ENCODE measurements at places on chromosomes 7 and 10. TPM values are rescaled to one million over a fixed set of nuclear protein-coding genes. Genes with fewer than 3 reads are reported as not detected.

GRCh38 chr10:8158193-8159071, 103.9 kb downstream of the GATA3 start:
- no peak for DNase-seq

DNA sequence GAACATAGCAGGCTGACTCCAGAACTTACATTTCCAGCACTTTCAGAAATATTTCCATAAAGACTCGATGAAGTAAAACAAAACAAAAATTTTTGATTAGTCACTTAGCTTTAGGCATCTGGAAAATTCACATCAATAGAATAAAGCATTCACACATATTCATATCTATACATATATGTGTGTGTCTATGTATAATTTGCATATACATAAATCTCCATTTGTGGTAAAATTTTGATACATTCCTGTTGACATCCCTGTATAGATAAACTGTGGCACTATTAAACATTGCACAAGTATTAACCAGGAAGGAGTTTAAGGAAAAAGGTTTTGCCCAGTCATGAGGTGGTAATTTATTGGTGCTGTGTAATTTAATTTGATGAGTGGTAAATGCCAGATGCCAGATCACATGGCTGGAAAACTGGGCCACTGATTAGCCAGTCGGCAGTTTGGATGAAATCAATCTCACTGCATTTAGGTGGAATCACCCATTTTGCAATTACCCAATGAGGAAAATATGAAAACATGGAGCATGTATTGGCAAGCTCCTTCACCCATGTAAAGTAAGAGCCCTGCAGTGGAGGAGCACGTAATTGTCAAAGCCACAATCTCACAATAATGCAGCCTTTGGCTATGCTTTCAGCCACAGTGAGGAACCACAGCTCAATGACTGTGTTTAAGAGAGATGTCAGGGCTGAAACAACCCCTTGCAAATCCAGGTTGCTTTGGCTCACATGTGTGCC, 294.6 kb downstream of the RNLS start:
- DNase-seq = no peak

- peak; percentile 52 for DNase-seq
Observed at GRCh38 chr7:76020031-76020714, 25.8 kb upstream of the TMEM120A start.

- DNase-seq = no peak
Observed at GRCh38 chr7:41738806-41739205, 35.9 kb upstream of the INHBA start.

- peak; percentile 87 for DNase-seq
Observed at GRCh38 chr7:105013816-105014692, at the start of gene KMT2E. Gene KMT2E (plus strand): TSS chr7:105014205. CDS start chr7:105040953, 26,748 bp downstream.

- DNase-seq = no peak
Observed at GRCh38 chr10:10598297-10598696, 419.4 kb upstream of the CELF2 start.

- DNase-seq = no peak
Observed at GRCh38 chr7:13743226-13743625, 246.2 kb downstream of the ETV1 start.

- DNase-seq = no peak
Observed at GRCh38 chr7:27102581-27103442, at the start of gene HOXA2. Gene HOXA2 (minus strand): TSS chr7:27102683. CDS start chr7:27102500, 183 bp downstream.

- DNase-seq = no peak
Observed at GRCh38 chr10:33094263-33095051, 136.4 kb upstream of the ITGB1 start.

- DNase-seq = no peak
Observed at GRCh38 chr10:72503241-72503640, 122.6 kb downstream of the MICU1 start.

- no peak for DNase-seq
Observed at GRCh38 chr10:88715517-88715916, 9.5 kb downstream of the LIPK start.

GRCh38 chr7:31102973-31103850, 51.1 kb downstream of the ADCYAP1R1 start:
- no peak for DNase-seq

DNA sequence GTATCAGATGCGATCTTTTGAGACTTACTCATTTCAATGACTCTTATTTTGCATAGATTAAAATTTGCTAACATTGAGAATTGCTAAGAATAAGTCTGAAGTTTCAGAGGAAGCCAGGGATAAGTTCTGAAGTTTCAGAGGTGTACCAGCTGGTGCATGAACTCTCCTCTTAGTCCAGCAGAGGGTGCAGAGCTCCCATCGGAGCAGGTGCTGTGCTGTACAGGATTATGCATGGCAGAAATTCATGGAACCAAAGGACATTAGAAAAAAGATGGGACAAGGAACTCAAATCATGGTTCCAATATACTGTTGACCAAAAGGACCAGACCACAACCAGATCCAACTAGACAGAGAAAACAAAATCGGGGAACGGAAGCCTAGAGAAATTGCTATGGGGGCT, 41.9 kb downstream of the MGAM2 start:
- DNase-seq = no peak

- DNase-seq = peak; percentile 1
Observed at GRCh38 chr7:129225206-129225930, 538 bp downstream of the AHCYL2 start.

DNA sequence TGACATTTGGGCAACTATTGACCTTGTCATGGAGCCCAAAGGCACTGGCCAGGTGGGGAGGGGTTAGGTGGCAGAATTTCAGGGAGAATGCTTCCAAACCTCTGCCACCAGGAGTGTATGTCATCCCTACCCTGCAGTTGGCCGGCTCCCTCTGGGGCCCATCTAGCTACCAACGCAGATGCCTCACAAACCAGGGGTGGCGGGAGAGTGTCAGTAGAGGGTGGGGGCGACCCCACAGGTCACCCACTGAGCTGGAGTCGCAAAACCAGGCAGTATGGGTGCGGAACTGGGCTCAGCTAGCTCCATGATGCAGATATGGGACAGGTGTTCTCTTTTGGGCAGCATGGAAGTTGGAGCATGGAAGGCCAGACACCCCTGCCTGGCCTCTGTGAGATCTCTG, 51.4 kb downstream of the FAM241B start:
- DNase-seq = no peak

DNA sequence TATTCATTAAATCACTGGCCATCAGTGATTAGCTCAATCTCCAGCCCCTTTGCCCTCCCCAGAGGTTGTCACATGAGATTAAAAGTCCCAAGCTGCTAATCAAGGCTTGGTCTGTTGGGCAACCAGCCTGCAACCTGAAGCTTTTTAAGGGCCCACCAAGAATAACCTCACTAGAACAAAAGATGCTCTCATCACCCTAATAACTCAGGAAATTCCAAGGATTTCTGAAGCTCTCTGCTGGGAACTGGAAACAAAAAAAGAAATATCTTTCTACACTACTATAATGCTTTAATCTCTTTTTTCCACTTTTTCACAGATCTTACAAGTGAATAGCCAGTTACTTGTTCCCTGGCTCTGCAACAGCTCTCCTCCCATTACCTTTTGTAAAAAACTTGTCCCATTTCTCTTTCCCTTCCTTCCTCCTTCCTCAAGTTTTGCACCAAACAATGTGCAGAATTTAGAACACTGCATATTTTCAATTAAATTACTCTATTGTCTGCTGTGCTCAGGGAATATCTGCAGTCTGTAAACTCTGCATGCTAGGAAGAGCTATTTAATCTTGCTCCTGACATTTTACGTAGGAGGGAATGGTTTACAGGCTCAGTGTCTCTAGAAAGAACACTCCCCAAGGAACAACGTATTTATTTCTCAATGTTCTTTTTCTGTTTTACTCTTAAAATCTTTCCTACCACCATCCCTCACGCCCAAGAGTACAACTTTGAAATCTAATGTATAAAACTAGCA, 169.1 kb downstream of the IMMP2L start:
- no peak for DNase-seq

GRCh38 chr10:97034301-97034700, 151.5 kb downstream of the SLIT1 start:
- no peak for DNase-seq

GRCh38 chr10:97220355-97220754, 34.6 kb upstream of the SLIT1 start:
- DNase-seq = no peak

- no peak for DNase-seq
Observed at GRCh38 chr10:74104480-74104879, 46.1 kb downstream of the AP3M1 start.

- no peak for DNase-seq
Observed at GRCh38 chr7:96708872-96709271, 774 bp downstream of the SEM1 start.

- no peak for DNase-seq
Observed at GRCh38 chr10:74063256-74063655, 65.3 kb downstream of the VCL start.

- DNase-seq = no peak
Observed at GRCh38 chr7:142838461-142839213, 16.2 kb upstream of the EPHB6 start.

DNA sequence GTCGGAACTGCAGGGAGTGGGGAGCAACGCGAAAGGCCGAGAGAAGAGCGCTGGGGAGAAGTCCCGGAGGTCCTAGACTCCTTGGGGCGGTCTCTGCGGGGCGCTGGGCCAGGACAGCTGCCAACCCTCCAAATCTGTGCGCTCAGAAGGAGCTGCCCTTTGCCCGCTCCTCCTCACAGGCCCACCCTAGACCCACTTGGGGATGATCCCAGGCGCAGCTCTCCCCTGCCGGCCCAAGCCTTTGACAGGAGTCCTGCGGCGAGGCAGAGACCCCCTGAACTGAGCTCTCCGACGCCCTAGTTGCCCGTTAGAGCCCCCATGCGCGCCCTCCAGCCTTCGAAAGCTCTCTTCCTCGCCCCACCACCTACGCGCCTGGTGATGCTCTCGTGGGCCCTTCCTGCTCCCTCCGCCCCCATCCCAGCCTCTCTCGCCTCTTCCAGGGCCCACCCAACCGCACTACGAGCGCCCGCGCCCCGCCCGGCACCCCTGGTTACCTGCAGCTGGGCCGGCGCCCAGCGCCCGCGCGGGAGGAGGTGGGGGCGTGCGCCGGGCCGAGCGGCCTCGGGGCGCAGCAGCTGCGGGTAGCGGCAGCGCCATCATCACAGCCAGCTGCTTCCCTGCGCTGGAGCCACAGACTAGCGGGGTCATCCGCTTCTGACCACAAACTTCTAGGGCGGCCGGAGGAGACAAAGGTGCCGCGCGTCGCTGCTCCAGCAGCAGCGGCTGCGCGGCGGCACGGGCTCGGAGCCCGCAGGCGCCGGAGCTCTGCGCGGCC, 353.4 kb downstream of the DNAJB6 start:
- DNase-seq = no peak

- no peak for DNase-seq
Observed at GRCh38 chr10:51000164-51000563, 74.1 kb upstream of the PRKG1 start.

DNA sequence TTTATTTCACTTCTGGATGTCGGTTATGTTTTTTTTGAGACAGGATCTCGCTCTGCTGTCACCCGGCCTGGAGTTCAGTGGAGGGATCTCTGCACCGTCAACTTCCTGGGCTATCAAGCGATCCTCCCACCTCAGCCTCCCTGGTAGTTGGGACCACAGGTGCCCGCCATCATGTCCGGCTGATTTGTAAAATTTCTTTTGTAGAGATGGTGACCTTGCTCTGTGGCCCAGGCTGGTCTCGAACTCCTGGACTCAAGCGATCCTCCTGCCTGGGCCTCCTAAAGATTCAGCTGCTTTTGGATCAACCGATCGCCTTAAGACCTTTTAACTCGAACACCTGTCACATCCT, 606 bp upstream of the RABGEF1 start:
- no peak for DNase-seq

GRCh38 chr7:135111379-135111778, 36.5 kb upstream of the TMEM140 start:
- DNase-seq = no peak

The GIMAP2 gene
- 40.4 TPM for total RNA-seq

The PITX3 gene
- total RNA-seq = not detected

The VSTM2A gene
- total RNA-seq = not detected

The CAV2 gene
- not detected for total RNA-seq

The PHTF2 gene
- 39.3 TPM for total RNA-seq

The KAZALD1 gene
- total RNA-seq = 0.18 TPM

The POLR2J2 gene
- 8.2 TPM for total RNA-seq

The GIGYF1 gene
- total RNA-seq = 54.7 TPM

The NKX1-2 gene
- not detected for total RNA-seq

The RPEL1 gene
- not detected for total RNA-seq

The PIK3AP1 gene
- total RNA-seq = 5.7 TPM

Data from CD8-positive, alpha-beta memory T cell (primary cell).